ENCODE measurements at places on chromosomes 4 and X. TPM values are rescaled to one million over a fixed set of nuclear protein-coding genes. Genes with fewer than 3 reads are reported as not detected.

The FREM3 gene
- total RNA-seq, result not detected

The PPEF2 gene
- not detected for total RNA-seq

The CSAG2 gene
- total RNA-seq, result not detected

The PPP1R2C gene
- total RNA-seq, result not detected

The SNX25 gene
- total RNA-seq, result 16.5 TPM

The EPHA5 gene
- not detected for total RNA-seq

The TCEAL7 gene
- total RNA-seq, result 26.2 TPM

The DCAF12L2 gene
- total RNA-seq, result 0.39 TPM

The CENPI gene
- total RNA-seq, result 30.7 TPM

Data from subcutaneous preadipocyte (primary cell).